ENCODE measurements at places on chromosomes 5 and 9.

DNA sequence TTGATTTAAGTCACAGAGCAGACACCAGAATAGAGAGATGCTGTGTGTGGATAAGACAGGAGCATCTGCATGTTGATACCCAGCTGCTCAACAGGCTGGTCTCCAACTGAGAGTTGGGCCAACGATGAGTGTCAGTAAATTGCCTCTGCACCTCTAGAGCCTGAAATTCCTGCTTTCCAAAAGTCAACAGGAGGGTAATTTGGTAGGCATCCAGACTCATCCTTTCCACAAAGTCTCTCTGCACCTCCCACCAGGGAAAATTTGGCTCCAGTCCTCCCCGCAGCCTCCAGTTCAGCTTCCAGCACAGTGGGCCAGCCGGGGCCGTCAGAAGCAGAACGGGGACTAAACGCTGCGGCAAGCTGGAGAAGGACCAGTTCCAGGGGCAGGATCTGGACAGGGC, 136.9 kb downstream of the RFK start:
- no peak for DNase-seq

- DNase-seq, result no peak
These were observed 42.5 kb upstream of the TAF1L start for GRCh38 chr9:32677931-32678330.

DNA sequence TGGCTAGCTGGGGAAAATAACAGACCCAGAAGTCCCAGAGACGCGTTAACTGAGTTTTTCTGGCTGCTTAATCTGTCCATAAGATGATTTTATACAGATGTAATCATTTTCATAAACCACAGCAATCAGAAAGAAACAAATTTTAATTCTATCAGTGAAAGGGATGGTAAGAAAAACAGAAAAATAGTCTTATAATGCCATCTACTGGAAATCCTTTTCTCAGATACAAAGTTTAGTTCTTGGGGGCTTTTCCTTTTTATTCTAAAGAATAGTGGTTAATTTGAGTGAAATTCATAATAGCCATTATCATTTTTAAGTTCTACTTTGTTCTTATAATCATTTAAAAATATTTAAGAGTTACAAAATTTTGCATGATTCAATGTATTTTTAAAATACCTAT, 44.4 kb downstream of the DROSHA start:
- DNase-seq, result no peak

DNA sequence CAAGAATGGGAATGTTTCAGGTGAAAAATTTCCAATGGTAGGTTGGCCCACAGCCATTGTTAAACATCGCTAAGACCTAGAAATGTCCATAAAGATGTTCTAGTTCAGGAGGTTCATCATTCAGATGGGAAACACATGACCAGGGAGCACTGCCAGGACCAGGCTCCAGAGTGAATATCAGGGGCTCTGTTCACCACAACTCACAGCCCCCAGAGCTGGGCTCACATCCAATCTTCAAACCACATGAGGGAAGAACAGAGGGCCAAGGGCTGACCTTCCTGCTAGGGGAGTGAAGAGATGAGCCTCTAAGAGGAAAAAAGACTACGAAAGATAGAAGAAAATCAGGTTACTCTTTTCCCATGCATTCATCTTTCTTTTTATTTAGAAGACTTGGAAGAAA, 205.8 kb downstream of the SEMA5A start:
- no peak for DNase-seq

- DNase-seq, result no peak
These were observed 851 bp upstream of the ZDHHC12 start for GRCh38 chr9:128724744-128725211.

DNA sequence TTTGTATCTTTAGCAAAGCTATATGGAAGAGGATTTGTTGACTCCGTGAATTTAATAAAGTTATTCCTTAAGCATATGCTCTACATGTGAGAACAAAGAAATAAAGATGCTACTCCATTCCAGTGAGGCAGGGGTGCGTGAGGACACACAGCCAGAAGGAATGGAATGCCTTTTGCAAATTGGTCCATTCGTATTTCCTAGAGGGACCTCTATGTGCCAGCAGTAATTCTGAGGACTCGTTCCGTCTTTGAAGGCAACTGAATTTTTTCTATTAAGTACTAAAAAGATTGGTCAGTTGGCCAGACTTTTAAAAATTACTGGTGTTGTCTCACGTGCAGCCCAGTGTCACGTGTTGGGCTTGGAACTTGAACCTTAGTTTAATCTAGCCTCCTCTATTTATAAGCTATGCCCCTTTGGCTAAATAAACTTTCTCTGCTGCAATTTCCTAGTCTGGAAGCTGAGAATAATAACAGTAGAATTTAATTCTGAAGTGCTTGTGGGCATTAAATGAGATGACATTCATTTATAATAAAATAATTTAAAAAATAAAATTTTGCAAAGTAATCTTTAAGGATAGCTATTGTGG, 13.9 kb downstream of the RAI14 start:
- no peak for DNase-seq

GRCh38 chr9:26983340-26983739, 22.1 kb downstream of the LRRC19 start:
- DNase-seq, result no peak

DNA sequence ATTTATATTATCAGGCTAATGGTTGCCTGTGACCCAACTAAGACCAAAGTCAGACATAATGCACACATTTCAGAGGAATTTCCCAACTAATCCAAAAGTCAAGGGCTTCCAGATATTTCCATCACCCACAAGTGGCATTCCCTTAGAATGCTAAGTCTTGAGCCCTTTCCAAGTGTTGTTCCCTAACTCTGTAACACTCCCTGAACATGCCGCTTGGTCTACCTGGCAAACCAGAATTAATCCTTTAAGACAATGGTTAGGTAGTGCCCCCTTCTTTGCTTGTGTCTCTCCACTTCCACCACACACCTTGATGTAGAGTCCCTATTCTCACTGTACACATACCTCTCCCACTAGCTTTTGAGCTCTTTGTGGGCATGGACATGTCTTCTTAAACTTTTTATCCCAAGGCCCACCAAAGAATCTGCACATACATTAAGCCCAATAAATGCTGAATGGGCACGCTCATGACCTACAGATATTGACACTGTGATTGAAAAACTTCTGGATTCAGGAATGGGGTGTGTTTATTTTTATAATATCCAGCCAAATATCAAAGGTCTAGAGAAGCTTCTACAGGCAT, 37.8 kb upstream of the IFNE start:
- DNase-seq, result no peak

DNA sequence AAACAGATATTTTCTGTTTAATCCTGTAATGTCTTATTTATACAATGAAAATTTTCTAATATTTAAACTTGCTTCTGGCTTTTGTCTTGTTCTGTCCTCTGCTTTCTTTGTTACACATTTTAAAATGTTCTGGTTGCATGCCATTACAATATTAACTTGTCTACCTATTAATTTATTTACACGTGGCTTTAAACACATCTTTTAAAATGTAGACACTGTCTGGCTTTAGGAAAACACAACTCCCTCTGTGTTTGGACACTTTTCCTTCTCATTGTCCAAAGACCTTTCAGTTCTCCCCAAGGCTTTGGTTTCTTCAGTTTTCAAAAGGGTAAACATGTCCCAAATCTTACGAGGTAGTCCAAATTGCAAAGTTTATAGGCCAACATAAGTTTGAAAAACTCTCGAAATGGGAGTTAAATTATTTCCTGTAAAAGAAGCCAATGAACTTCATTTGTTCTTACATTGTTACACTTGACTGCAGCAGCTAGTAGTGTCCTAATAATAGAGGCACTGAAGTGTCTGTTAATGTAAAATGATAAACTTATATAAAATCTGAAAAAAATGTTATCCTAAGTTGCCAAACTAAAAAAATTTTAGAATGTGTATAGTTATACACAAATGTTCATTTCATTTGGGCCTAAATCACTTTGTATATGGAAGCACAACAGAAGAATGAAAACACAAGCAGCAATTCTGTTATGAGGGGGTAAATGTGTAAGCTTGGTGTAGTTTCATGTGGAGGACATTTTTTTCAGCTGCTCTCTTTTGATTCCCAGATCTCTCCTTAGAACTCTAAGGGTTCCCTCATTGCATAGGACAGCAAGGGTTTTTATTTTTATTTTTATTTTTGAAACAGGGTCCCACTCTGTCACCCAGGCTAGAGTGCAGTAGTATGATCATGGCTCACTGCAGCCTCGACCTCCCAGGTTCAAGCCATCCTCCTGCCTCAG, 53.8 kb downstream of the ALDH1A1 start:
- DNase-seq, result no peak

GRCh38 chr9:113446323-113446740, 17.2 kb upstream of the RGS3 start:
- no peak for DNase-seq

DNA sequence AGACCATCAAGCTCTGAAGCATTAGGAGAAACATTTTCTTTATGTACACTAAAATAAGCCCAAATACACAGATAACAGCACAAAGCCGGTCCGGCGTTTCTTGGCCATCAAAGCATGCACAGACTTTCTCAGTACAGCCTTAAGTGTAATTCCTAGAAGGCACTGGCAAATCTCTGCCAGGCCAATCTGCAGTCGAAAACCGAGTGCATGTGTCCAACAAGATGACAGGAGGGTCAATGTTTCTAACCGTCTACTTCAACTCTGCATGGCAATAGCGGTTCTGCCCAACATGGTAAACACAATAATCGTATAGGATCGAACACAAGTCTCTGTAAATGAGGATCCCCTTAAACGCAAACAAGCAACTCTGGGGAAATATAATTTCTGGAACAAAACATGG, 1.1 kb downstream of the ARL15 start:
- no peak for DNase-seq

- no peak for DNase-seq
These were observed 3.6 kb downstream of the SLC12A7 start for GRCh38 chr5:1108023-1108864.

DNA sequence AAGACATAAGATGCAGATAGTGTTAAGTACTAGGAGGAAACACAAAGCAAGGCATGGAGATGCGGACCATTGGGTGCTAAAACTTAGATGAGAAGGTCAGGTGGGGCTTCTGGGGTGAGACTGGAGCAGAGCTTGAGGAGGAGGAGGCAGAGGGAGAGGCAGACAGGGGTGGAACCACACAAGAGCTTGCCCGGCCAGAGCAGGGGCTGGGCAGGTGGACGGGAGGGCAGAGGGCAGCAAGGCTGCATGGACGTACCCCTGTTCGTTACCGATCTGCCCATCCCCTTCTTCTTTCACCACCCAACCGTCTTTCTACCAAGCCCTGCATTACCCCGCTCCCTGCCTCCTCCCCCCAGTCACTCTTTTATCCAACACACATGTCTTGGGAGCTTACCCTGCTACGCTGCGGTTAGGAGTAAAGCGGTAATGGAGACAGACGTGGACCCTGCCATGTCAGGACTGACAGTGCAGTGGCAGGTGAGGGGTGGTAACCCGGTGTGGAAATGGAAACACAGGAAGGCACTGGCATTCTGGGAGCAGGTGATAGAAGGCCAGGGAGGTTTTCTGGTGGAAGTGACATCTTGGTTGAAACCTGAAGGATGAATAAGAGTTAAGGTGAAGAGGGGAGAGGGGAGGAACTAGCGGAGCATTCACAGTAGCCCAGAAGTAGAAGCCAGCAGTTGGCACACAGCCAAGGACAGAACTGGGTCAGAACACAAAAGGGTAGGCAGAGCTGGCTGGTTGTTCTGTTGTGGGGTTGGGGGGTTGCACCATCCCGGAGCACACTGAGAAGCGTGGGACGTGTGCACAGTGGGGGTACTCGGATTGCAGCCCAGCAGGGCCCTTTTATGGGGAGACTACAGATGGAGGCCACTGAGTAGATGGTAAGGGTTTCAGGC, 167.2 kb downstream of the CACNA1B start:
- DNase-seq, result no peak

Measured in stimulated activated CD8-positive, alpha-beta memory T cell treated with anti-CD3 and anti-CD28 coated beads, Interleukin-4, amount 100 ng/mL, for 1 hour (primary cell).